ENCODE measurements at places on chromosomes 4 and X. TPM values are rescaled to one million over a fixed set of nuclear protein-coding genes. Genes with fewer than 3 reads are reported as not detected.

GRCh38 chr4:133424605-133425004, 275.5 kb downstream of the PCDH10 start:
- H3K36me3 ChIP-seq = no peaks in the 10 kb centered on the region
- no peak overlapping the region for H3K4me3 ChIP-seq

- H3K27ac ChIP-seq = no peak overlapping the region
- no peaks in the 10 kb centered on the region for H3K36me3 ChIP-seq
- peaks cover 6% of the 10 kb centered on the region for H3K4me1 ChIP-seq
- no peak overlapping the region for H3K4me3 ChIP-seq
Measured at GRCh38 chr4:48122756-48123155, 11.3 kb downstream of the TXK start.

DNA sequence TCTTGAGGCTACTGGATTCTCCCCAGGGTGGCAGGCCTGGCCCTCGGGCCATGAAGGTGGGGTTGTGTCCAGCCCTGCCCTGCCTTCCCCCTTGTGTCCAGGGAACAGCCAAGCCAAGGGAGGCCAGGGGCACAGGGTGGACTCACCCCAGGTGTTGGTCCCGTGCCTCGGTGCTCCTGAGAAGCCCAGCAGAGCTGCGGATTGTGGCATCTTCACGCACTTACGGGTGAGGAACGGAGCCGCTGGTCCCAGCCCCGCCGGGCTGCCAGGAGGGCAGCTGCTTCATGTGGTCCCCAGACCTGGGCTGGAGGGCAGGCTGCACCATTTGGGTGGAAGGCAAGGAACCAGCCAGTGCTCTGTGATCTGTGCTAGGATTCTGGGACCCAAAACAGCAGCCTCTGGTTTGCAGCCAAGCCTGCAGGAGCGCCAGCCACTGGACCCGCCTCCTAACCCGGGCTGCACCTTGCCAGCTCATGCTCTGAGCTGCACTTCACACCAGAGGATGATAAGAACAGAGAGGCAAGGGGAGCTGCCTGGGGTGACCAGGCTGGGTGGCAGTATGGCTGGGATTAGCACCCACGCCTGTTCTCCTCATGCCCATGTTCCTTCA, 36.1 kb upstream of the HMX1 start:
- no peak overlapping the region for H3K4me3 ChIP-seq
- no peak overlapping the region for H3K27ac ChIP-seq
- no peaks in the 10 kb centered on the region for H3K36me3 ChIP-seq
- DNase-seq = peak; percentile 57
- H3K4me1 ChIP-seq = no peaks in the 10 kb centered on the region
- H3K27me3 ChIP-seq = no peaks in the 10 kb centered on the region

DNA sequence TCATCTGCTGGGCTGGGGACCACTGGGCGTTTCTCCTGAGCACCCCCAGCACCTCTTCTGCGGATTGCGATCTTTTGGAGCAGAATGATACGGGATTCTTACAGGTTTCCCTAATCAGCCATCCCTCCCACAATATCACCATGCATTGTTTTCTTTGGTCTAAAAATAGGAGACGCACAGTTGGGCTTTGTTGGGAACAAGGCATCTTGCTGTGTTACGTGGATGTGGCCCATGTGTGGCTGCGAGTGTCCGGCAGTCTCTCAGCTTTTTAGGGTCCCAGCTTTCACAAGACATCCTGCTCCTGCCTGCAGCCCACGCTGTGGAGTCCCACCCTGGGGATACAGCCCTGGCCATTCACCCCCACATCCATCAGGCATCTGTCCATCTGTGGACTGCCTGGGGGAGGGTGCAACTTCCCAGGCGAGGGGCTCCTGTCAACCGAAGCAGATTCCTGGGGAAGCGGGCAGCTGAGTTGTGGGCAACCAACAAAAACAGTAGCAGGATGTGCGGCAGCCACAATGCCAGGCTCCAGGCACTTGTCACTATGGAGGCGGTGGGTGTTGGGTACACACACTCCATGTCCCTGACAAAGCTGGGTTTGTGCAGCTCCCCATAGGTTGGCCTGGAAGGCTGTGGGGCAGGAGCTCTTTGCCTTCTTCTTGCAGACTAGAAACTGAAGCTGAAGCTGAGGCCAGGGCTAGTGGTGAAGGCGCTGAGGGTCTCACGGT, 185.5 kb upstream of the PSAPL1 start:
- no peaks in the 10 kb centered on the region for H3K4me1 ChIP-seq
- H3K4me3 ChIP-seq = no peak overlapping the region
- H3K36me3 ChIP-seq = no peaks in the 10 kb centered on the region
- no peak overlapping the region for H3K27ac ChIP-seq

Gene HPGD
- total RNA-seq = 77.2 TPM

- DNase-seq = no peak
- H3K27me3 ChIP-seq = no peaks in the 10 kb centered on the region
- H3K4me3 ChIP-seq = no peak overlapping the region
Measured at GRCh38 chr4:25856756-25857155, 6.0 kb downstream of the SEL1L3 start.

DNA sequence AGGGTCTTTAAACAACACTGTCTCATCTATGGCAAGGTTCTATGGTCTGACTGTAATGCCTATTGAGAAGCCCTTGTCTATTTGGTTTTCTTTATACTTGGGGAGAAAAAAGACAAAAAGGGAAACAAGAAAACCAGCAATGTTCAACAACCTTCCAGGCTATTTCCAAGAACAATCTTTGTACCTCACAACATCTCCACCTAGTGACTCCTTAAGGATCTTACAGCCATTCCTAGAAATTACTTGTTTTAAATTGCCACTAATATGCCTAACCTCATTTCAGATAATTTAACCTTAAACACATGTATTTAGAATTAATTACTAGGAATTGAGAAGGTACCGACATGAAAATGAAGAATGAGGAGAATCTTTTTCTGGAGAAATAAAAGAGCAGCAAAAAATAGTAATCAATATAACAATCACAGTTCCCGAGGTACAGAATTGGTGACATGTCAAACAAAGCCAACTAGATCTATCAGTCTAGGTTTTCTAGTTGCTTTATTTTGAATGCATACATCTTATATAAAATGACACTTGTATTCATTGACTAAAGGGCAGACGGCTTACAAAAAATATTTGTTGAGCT, 1.6 kb upstream of the RBM46 start:
- peaks cover 12% of the 10 kb centered on the region for H3K27me3 ChIP-seq
- no peaks in the 10 kb centered on the region for H3K4me1 ChIP-seq
- no peak overlapping the region for H3K27ac ChIP-seq
- no peaks in the 10 kb centered on the region for H3K36me3 ChIP-seq
- no peak for DNase-seq

Gene CSAG1
- not detected for total RNA-seq

DNA sequence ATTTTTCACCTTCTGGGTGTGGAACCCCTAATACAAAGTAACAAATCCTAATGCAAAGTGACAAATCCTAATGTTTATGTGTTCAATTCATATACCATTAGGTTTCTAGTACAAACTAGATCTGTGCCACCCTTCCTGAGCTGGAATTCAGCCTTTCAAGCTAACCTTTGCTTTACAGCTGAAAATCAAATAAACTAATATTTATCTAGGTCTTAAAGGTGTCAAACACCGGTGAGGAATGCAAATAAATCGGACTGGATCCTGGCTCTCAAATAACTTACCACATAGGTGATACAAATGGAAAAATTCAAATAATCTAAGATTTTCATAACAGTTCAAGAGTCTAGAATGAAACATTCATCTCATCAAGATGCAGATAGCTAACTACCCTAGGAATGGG, 11.6 kb downstream of the IRF2 start:
- no peaks in the 10 kb centered on the region for H3K36me3 ChIP-seq

GRCh38 chrX:150446995-150447394, 83.9 kb downstream of the MAMLD1 start:
- no peaks in the 10 kb centered on the region for H3K4me1 ChIP-seq
- no peaks in the 10 kb centered on the region for H3K27me3 ChIP-seq
- H3K36me3 ChIP-seq = no peaks in the 10 kb centered on the region
- no peak overlapping the region for H3K27ac ChIP-seq

Gene FGD1
- 3.7 TPM for total RNA-seq

DNA sequence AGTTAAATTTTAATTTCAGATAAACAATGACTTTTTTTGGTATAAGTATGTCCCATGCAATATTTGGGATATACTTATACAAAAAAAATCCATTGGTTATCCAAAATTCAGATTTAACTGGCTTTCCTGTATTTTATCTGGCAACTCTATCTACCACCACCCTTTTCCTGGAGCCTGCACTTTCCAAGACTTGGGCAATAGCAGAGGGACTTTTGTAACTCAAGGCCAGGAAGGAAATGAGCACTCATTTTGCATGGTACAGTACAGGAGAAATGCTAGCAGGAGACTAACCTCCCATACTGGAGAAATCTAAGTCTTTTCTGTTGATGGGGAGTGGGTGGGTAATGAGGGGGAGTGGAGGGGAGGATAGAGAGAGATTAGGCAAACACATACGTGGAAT, 37.7 kb upstream of the PLAC1 start:
- H3K36me3 ChIP-seq = no peaks in the 10 kb centered on the region
- H3K27ac ChIP-seq = no peak overlapping the region
- no peak for DNase-seq
- no peaks in the 10 kb centered on the region for H3K27me3 ChIP-seq

Gene TCEAL4
- total RNA-seq = 92.3 TPM

- no peak overlapping the region for H3K27ac ChIP-seq
- no peaks in the 10 kb centered on the region for H3K27me3 ChIP-seq
- no peak for DNase-seq
- H3K36me3 ChIP-seq = no peaks in the 10 kb centered on the region
- H3K4me3 ChIP-seq = no peak overlapping the region
Measured at GRCh38 chr4:2303121-2303685, 41.3 kb upstream of the MXD4 start.

GRCh38 chr4:177680308-177680707, 238.1 kb upstream of the AGA start:
- no peaks in the 10 kb centered on the region for H3K27me3 ChIP-seq
- no peaks in the 10 kb centered on the region for H3K4me1 ChIP-seq
- no peak overlapping the region for H3K4me3 ChIP-seq
- H3K36me3 ChIP-seq = no peaks in the 10 kb centered on the region
- H3K27ac ChIP-seq = no peak overlapping the region

Gene RS1
- total RNA-seq = 4.7 TPM

- H3K36me3 ChIP-seq = no peaks in the 10 kb centered on the region
- H3K27me3 ChIP-seq = no peaks in the 10 kb centered on the region
- peak overlapping the region; percentile 92 for H3K4me3 ChIP-seq
- peaks cover 48% of the 10 kb centered on the region for H3K4me1 ChIP-seq
- peak overlapping the region; percentile 98 for H3K27ac ChIP-seq
- no peak for DNase-seq
Measured at GRCh38 chr4:102503301-102503746, 2.2 kb downstream of the NFKB1 start.

DNA sequence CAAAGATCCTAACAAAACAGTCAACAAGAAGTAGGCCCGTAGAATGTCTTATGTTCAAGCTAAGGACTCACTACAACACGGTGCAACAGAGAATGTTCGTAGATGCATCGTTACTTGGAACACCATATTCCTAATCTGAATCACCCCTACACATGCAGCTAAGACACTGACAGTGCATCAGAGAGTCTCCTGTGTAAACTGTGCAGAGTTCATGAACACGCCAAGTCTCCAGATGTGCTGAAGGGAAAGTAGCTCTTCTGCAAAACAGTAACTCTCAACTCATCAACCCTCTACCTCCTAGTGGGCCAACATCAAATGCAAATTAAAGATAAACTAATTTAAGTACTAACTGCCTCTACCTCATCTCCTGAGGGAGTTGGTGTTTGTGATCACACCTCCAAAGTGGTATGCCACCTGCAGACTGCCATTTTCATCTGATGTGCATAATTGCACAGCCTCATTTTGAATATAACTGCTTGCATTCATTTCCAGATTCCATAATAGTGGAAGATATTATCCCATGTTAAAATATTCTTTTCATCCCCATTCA, 73.5 kb downstream of the MOSPD2 start:
- no peaks in the 10 kb centered on the region for H3K27me3 ChIP-seq
- no peak for DNase-seq
- H3K4me1 ChIP-seq = no peaks in the 10 kb centered on the region
- no peaks in the 10 kb centered on the region for H3K36me3 ChIP-seq
- no peak overlapping the region for H3K4me3 ChIP-seq

Gene ZFP92
- total RNA-seq = 3.4 TPM

- no peaks in the 10 kb centered on the region for H3K36me3 ChIP-seq
- no peak for DNase-seq
- no peak overlapping the region for H3K27ac ChIP-seq
- H3K4me3 ChIP-seq = no peak overlapping the region
- H3K27me3 ChIP-seq = no peaks in the 10 kb centered on the region
Measured at GRCh38 chr4:2304877-2305561, 43.1 kb upstream of the MXD4 start.

Gene TRIM75
- not detected for total RNA-seq

- H3K36me3 ChIP-seq = no peaks in the 10 kb centered on the region
- no peaks in the 10 kb centered on the region for H3K27me3 ChIP-seq
- H3K4me1 ChIP-seq = no peaks in the 10 kb centered on the region
- H3K27ac ChIP-seq = no peak overlapping the region
Measured at GRCh38 chr4:112557676-112558411, 41.9 kb upstream of the NEUROG2 start.

GRCh38 chr4:15253349-15253748, 174.5 kb upstream of the C1QTNF7 start:
- H3K4me1 ChIP-seq = no peaks in the 10 kb centered on the region
- no peak for DNase-seq
- no peaks in the 10 kb centered on the region for H3K36me3 ChIP-seq
- H3K27me3 ChIP-seq = no peaks in the 10 kb centered on the region
- no peak overlapping the region for H3K4me3 ChIP-seq

Gene MXRA5
- 8.9 TPM for total RNA-seq

- no peak overlapping the region for H3K4me3 ChIP-seq
- no peak for DNase-seq
- no peaks in the 10 kb centered on the region for H3K36me3 ChIP-seq
Measured at GRCh38 chr4:8016527-8016926, 76.9 kb upstream of the AFAP1 start.

- H3K4me3 ChIP-seq = peak overlapping the region; percentile 61
- peaks cover 36% of the 10 kb centered on the region for H3K4me1 ChIP-seq
- H3K36me3 ChIP-seq = no peaks in the 10 kb centered on the region
- peak overlapping the region; percentile 60 for H3K27ac ChIP-seq
- H3K27me3 ChIP-seq = peaks cover 8% of the 10 kb centered on the region
Measured at GRCh38 chr4:2415881-2416563, 2.4 kb downstream of the ZFYVE28 start.

- no peaks in the 10 kb centered on the region for H3K27me3 ChIP-seq
- H3K27ac ChIP-seq = no peak overlapping the region
- no peak for DNase-seq
- H3K4me3 ChIP-seq = no peak overlapping the region
- no peaks in the 10 kb centered on the region for H3K4me1 ChIP-seq
Measured at GRCh38 chr4:8129136-8129535, 29.5 kb downstream of the ABLIM2 start.

GRCh38 chrX:82384401-82384800, 1123.7 kb upstream of the POU3F4 start:
- DNase-seq = no peak
- H3K27ac ChIP-seq = no peak overlapping the region
- no peak overlapping the region for H3K4me3 ChIP-seq
- H3K4me1 ChIP-seq = no peaks in the 10 kb centered on the region
- no peaks in the 10 kb centered on the region for H3K27me3 ChIP-seq
- no peaks in the 10 kb centered on the region for H3K36me3 ChIP-seq

GRCh38 chr4:121758925-121759568, 5.9 kb downstream of the SMIM43 start:
- peaks cover 4% of the 10 kb centered on the region for H3K27me3 ChIP-seq
- no peak overlapping the region for H3K27ac ChIP-seq
- no peaks in the 10 kb centered on the region for H3K4me1 ChIP-seq
- no peaks in the 10 kb centered on the region for H3K36me3 ChIP-seq
- H3K4me3 ChIP-seq = no peak overlapping the region
- DNase-seq = no peak

Gene SLC10A4
- 3.1 TPM for total RNA-seq

- H3K27ac ChIP-seq = no peak overlapping the region
- no peak for DNase-seq
- no peaks in the 10 kb centered on the region for H3K4me1 ChIP-seq
- H3K4me3 ChIP-seq = no peak overlapping the region
- H3K36me3 ChIP-seq = no peaks in the 10 kb centered on the region
- no peaks in the 10 kb centered on the region for H3K27me3 ChIP-seq
Measured at GRCh38 chr4:151990201-151990600, 229.4 kb upstream of the GATB start.

Gene ARHGAP24
- total RNA-seq = 29.8 TPM

Gene MTNR1A
- not detected for total RNA-seq
